Activated CD4-positive, alpha-beta T cell treated with anti-CD3 and anti-CD28 coated beads, Interleukin-2, amount 50 U/mL, for 16 hours (primary cell): ENCODE measurements at places on chromosomes 7 and 10.

- no peak for DNase-seq
These were observed 69.4 kb upstream of the SHH start for GRCh38 chr7:155881471-155882350.

DNA sequence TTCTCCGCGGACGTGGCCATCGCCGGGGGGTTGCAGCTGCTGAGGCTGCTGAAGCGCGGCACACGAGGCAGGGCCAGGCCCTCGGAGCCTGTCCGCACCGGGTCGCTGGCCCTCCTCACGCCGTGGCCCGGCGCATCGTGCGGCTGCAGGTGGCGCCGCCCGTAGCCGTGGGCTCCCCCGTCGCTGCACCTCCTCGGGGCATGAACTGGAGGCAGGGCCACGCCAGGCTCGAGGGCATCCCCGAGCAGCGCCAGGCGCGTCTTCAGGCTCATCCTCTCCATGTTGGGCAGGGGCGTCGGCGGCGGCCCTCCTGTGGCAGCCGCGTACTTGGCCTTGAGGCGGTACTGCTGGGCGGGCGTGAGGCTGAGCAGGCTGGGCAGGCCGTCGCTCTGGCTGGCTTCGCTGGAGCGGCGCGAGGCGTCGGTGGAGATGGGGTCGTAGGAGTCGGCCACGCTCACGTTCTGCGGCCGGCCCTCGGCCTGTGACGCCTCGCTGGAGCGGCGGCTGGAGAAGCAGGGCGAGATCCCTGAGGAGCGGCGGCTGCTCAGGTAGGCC lies 263.1 kb upstream of the INHBA start:
- DNase-seq: no peak

DNA sequence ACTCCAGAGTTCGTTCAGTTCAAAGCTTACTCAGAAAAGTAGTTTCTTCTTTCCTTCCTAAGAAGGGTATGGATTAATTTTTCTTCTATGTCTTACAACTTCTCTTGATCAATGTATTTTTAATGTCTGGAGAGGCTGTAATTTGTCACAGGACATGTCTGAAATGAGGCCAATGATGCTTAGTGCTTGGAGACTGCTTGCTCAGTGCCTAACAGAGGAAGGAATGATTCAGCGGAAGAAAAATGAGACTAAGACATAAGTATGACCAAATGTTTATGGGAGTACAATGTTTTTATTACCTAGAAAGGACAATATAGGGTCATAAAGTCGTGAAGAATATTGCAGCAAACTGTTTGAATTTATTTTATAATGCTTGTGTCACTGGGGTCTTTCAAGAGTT lies 43.3 kb downstream of the GPR37 start:
- no peak for DNase-seq

DNA sequence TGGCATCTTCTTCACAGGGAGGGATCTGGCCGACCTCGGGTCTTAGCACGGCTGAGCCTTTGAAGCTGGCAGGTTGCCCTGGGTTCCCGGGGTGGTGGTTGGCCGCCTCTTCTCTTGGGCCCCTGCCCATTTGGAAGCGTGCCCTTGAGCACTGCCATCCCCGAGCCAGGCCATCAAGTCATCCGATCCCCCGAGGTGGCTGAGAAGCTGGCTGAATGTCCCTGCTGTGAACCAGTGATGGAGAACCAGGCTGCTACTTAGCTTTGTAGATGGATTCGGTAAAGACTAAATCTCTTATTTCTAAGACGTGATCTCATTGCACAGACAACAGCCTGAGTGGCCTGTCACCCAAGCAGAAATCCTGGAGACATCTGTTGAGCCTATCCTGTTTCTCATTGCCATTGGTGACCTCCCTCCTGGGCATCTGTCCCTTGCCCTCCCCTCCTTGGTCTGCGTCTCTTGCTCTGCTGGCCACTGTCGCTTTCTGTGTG lies 74.3 kb downstream of the GRK5 start:
- DNase-seq: no peak

- DNase-seq: peak; percentile 45
These were observed 78.8 kb downstream of the SGMS1 start for GRCh38 chr10:50544857-50545429.

DNA sequence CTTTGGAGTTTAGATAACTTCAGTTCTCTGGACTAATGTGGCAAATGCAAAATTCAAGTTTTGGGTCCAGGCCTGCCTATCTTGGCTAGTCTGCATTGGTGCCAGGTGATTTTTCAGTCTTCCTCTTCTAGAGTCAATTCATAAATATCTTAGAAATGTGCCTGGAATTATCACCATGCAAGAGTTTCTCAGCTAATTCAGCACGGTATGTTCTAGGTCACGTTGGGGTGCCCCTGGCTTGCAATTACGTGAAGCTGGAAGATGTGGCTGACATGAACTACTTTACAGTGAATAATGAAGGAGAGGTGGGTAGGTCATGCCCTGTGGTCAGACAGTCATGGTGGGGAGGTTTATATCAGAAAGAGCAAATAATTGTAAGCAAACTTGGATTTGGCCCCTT lies 25.0 kb downstream of the ZDHHC6 start:
- no peak for DNase-seq

DNA sequence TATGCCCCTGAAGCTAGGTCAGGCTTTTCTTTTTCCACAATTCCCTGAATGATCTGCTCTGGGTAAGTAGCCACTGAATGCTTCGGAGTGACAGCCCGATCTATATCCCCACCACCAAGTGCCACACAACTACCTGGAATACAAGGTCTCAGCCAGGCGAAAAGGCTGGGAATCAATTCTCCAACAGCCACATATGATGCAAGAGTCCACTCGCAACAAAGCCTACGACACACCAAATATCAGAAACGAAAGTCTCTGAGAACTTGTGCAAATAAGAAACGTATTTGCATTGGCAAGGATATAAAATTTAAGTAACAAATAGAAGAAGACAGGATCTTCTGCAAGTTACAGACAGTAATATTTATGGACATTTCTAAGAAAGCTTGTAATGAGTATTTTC lies 5.7 kb downstream of the HIPK2 start:
- no peak for DNase-seq

DNA sequence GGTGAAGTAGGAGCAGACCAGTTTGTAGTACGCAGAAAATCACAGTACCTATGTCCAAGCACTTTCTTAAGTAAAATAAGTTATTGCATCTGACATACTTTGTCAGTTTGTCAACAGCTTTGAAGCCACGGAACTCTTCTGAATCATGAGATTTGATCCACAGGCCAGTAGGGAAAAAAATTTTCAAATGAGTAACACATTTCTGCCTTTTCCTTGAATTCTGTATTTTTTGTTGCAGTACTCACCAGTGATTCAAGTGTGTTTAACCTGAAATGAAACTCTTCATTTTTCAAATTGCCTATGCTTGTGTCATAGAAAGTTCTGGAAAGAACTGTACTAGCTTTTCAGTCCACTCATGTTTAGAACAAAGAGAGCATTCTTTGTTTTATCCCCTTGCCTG lies 337.7 kb downstream of the GATA3 start:
- no peak for DNase-seq

GRCh38 chr10:42645516-42645915 lies 7.1 kb upstream of the ZNF33B start:
- no peak for DNase-seq

DNA sequence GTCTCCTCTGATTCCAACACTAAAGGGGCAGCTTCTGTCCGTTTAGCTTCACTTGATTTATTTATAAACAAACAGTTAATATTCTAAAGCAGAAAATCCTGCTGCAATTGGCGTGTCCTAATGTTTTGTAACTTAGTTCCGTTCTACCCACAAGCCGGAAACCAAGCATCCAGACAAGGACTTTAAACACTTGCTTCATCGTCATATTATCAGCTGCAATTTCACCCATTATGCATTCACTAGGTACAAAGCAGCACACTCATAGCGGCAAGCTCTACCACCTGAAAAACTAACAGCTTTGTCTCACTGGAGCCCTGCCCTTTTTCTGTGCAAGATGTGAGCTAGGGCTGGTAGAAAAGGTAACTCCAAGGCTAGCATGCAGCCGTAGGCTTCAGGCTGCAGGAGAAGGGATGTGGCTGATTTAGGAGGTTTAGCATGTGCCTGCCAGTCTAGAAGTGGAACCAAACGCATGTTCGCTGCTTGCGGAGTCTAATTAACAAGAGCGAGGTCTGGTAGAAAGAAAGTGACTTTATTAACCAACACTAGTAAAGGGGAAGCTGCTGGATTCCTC lies 43.7 kb upstream of the BPGM start:
- DNase-seq: no peak

DNA sequence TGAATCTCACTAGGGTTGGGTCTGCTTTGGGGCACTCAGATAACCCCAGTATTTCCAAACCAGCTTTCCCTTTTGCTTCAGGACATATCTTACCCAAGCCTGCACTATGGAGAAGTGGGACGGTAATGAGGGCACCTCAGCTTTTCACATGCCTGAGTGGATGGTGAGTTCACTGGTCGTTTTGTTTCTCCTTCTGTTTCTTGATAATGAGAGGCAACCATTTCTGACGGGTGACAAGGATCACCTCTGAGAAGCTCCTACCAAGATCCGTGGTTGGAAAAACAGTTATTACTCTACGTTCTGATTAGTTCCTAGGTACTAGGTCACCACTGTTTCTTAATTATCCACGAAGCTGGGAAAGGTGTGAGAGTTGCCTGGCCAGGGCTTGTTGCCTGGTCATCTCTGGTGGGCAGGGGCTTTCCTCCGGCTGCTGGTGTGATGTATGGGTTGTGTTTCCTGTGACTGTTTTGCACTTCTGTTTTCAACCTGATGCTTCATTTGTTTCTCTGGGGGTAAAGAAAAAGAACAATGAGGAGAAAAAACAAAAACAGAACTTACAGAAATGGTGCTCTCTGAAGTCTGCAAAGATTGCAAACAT lies 65.7 kb upstream of the STRIP2 start:
- peak; percentile 67 for DNase-seq

DNA sequence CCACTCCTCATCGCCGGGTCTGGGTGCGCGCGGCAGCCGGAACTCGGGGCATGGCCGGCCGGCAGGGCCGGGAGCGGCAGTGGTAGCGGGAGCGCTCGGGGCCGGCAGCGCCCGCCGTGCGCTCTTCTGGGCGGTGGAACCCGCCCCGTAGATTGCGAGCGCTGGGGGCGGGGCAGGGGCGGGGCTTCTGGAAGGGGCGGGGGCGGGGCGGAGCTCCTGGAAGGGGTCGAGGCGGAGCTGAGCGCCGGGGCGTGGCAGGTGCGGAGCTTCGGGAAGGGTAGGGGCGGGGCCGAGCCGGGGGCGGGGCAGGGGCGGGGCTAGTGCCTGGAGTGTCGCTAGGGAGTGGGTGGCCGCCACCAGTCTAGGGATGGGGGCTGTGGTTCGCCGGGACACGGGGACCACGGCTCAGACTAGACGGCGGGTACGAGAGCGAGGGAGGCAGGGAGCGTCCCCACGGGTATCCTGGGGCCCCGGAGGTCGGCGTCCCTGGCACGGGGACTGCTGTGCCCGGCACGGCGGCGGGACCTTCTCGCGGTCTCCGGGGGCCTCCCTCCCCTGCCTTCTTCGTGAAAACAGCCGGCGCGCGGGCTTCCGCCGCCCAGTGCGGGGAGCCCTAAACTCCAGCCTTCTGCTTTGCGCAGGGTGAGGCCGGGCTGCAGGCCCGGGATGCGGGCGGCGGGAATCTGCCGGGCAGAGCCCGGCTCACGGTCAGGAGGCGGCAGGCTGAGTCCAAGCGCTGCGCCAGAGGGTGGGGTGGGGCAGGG lies at the start of gene STK32C:
STK32C (minus strand) TSS at position 128 of the 764 bp plus-strand sequence; CDS start at position 11, 117 bp downstream.
- peak; percentile 91 for DNase-seq

GRCh38 chr10:86961481-86962091 lies 3.2 kb downstream of the SNCG start:
- no peak for DNase-seq

DNA sequence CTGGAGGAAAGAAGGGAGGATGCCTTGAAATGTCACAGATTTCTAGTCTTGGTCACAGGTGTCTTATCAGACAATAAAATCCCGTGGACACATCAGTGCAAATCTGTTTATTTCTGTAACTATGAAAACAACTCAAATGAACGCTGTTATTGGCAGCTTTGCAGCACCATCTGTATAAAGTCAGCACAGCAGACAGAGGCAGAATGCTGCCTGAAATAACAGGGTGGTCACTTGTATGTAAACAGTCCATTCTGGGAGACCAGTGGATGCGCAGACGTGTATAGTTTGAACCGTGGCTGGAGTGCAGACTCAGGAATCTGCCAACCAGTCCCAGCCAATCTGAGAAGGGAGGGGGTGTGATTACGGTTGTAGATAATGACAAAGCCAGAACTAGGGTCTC lies 54.8 kb downstream of the SEC23IP start:
- no peak for DNase-seq

- DNase-seq: no peak
These were observed 302.2 kb downstream of the ADARB2 start for GRCh38 chr10:1434912-1435692.

GRCh38 chr10:43047288-43047970 lies 29.4 kb upstream of the RET start:
- DNase-seq: no peak

DNA sequence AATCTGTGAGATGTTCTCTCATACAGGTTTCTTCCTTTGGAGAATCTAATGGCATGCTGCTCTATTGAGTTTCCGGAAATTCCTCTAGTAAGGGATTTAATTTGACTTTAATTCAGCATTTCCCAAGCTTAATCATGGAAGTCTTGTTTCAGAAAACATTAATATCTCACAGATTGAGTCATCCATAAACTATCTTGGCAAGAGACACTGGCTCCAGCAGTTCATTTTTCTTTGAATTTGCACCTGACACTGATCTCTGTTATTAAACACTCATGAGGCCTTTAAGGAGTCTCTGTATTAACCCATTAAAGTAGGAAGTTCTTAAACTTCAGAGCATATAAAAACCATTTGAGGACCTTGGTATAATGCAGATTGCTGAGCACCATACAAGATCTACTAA lies 3.6 kb upstream of the ITGB8 start:
- no peak for DNase-seq

DNA sequence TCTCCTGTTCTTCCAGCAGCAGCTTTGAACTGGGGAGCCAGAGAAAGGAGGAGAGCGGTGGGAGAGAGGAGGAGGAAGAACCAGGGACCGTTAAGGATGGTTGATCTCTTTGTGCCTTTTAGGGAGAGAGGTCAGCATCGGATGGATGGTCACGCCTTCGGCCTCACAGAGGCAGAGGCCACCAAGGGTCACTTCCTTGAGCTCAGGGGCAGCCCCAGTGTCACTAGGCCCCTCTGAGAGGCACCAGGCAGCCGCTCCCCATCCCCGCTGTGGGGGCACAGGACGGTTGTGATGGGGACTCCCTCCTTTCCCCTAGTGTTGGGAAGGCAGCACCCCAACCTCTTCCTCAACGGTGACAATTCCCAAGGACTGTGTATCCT lies 121.4 kb downstream of the DNAJB6 start:
- no peak for DNase-seq
